NCI-H510A (cell line): ENCODE measurements at places on chromosomes 11 and 22.

GRCh38 chr11:69650081-69650831 is 9.3 kb downstream of the CCND1 start:
- DNase-seq = no peak

GRCh38 chr11:27471589-27472397 is 797 bp downstream of the LGR4 start:
- DNase-seq = peak; percentile 10

DNA sequence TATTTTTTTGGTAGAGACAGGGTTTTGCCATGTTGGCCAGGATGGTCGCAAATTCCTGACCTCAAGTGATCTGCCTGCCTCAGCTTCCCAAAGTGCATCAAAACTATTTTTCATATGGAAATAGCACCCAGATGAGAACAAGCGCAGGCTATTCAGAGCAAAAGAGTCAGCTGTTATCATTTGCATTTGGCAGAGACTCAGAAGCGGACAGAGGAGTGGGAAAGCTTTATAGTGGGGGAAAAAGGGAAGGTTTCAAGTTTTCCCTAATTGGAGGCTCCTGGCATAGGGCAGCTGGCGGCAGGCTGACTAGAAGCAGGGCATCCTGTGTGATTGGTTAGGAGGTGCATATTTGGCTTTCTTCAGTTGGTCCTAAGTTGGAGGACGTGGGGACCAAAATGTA is 20.2 kb downstream of the ATG13 start:
- no peak for DNase-seq

DNA sequence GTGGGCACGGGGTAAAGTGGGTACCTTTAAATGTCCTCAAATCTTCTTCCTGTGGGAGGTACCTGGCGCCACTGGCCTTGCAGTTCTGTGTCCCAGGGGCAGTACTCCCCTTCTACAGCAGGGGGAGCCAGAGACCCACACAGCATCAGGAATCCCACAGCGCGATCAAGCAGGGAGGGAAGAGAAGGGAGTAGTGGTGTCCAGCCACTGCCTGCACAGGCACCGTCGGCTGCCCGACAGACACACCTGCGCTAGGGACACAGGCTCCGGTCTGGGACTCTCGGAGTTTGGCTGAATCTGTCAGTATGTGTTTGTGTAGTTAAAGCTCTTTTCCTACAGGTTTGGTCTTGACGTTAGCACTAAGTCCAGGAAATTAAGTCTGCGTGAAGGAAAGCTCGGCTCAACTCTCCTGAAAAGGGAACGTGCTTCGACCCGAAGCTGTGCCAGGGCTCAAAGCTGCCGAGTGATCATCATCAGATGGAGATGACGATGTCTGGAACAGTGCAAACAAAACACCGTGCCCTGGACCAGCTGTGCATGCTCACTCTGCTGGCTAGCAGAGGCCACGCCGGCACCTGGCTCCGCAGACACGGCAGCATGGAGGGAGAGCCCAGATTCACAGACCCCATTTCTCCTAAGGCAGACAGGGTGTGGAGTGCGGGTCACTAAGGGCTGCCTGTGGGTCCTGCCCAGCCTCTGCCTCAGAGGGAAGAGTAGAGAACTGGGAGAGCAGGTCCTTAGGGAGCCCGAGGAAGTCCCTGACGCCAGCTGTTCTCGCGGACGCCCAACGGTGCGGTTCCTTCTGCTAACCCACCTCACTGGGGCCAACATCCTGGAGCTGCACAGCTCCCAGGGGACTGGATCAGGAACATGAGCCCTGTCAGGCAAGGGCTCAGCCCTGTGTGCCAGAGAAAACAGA is 56.0 kb upstream of the BID start:
- peak; percentile 70 for DNase-seq

- DNase-seq = no peak
These were observed 9.0 kb downstream of the OR51S1 start for GRCh38 chr11:4839851-4840549.

- no peak for DNase-seq
These were observed 380 bp upstream of the TTC17 start for GRCh38 chr11:43358279-43358800.

GRCh38 chr11:92458486-92458885 is 233.9 kb downstream of the FAT3 start:
- DNase-seq = no peak

DNA sequence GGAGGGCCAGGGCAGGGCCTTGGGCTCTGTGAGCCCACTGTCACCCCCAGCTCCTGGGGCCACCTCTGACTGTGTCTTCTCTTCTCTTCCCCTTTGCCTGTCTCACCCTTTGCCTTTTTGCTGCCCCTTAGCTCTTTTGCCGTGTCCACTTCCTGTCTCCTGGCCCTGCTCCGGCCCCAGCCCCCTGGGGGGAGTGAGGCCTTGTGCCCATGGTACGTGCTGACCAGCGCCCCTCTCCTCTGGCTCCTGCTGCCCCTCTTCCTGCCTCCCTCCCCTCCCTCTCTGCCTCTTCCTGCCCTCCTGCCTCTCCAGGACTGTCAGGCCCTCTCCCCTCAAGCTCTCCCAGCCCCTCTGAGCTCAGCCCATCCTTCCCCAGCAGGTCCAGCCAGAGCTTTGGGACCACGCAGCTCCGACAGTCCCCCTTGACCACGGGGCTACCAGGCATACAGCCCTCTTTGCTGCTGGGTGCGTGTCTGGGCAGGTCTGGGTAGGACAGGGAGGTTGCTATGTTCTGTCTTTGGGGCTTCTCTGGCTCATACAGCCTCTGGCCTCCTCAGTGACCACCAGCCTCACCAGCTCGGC is 11.7 kb downstream of the TMEM258 start:
- DNase-seq = no peak

DNA sequence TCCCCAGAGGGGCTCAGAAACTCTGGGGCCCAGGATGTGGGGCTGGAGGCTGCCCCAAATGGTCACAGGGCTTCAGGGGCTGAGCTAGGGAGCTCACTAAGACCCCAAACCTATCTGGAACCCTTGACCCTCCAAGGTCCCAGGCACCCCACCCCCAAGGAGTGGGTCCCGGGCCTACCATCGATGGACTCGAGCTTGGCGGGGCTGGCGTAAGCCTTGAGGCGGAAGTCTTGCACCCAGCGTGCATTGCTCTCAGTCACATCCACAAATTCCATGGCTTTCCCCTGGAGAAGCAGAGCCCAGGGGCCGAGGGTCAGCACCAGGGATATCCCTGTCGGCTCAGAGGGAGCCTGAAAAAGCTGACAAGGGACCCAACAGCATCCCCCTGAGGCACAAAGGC is 3.5 kb downstream of the GATD1 start:
- no peak for DNase-seq

GRCh38 chr22:41664490-41664889 is 24.2 kb downstream of the SNU13 start:
- DNase-seq = no peak

DNA sequence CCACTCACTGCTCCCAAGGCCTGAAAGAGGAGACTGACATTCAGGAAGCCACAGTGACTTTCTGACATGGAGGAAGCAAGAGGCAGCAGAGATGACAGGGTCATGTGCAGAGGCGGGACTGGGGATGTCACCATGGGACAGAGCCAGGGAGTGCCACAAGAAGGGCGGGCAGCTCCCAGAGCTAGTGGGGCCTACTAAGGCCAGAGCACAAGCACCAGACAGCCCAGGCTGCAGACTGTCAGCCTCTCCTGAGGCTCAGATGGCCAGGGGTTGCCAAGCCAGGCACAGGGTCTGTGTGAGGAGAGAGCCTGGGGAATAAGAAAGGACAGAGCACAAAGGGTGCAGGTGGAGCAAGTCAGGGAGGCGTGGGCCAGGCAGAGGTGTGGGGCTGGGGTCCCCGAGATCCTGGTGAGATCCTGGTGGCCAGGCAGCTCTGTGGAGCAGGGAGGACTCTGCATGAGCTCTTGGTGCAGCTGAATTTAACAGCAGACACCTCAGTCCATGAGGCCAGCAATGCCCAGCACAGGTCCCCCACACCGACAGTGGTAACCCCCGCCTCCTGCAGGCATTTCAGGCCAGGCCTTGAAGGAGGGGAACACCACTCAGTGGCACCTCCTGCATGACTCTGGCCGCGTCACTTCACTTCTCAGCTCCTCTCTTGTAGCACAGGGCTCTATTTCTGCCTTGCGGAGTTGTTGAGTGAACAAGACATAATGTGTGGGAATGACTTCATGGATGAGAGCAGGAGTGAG is 52.3 kb downstream of the SGSM3 start:
- DNase-seq = no peak

DNA sequence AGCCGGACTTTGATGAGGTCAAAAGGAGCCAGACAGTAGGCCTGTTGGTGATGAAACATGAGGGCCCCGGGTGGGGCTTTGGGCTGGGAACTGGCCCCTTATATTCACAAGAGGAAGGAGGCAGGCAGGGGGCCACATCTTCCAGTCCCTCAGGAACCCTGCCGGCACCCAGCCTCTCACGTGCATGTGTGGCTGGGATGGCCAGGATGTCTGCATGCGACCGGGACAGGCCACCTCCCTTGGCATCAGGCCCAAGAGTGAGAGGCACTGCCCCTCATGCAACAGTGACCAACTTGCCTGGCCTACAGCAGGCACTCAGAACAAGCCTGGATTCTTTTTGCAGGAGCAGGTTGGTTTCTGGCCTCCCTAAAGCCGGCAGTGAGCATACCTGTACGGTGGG is 5.4 kb downstream of the SLC25A45 start:
- no peak for DNase-seq

DNA sequence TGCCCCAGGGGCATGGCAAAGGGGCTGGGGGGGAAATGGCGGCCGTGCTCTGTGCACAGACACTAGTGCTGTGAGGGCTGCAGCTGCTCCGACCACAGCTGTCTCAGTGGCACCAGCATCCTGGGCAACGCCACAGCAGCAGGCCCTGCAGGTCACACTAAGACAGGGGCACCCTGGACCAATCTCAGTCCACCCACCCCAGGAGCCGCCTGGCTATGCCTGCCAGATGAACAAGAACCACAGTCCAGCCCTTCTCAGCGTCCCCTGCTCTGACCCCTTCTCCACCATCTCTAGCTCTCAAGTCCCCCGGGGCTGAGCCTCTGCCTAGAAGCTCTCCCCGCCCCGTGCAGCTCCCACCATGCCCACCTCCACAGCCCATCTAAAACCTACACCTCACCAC is 16.5 kb downstream of the TUBGCP6 start:
- DNase-seq = no peak

DNA sequence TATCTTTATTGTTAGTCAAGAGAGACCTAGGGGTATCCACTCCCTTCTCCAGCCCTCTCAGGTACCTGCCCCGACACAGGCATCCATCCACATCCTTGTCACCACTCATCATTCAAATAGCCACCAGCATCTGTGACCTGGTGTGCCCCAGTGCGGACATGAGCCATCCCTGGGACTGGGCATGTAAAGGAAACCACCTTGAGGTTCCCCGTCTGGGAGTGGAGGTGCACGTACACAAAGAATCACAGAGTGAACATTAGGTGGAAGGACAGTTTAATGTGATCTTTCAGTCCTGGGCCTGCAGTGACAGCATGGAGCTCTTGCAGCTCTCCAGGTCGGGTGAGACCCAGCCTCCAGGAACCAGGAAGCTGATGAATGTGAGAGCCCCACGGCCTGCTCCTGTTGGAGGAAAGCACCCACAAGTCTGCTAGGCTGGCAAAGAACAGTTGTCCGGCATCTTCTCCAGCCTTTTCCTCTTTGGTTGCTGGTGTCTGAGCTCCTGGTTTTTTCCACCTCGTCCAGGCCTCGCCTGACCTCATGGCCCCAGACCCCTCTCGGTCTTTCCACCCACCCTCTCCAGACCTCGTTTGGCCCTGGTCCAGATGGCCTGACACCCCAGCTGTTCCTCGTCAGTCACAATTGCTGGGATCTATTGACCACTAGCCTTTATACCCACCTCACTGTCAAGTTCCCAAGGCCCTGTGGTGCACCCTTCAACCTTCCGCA is 16.5 kb downstream of the PSMD13 start:
- DNase-seq = no peak

GRCh38 chr22:28230671-28231070 is 311.6 kb upstream of the PITPNB start:
- no peak for DNase-seq

- no peak for DNase-seq
These were observed 194.6 kb downstream of the INSC start for GRCh38 chr11:15309296-15309695.

GRCh38 chr11:78203184-78203583 is 14.5 kb downstream of the USP35 start:
- DNase-seq = no peak

- no peak for DNase-seq
These were observed 1154.6 kb downstream of the JRKL start for GRCh38 chr11:97544431-97544830.

DNA sequence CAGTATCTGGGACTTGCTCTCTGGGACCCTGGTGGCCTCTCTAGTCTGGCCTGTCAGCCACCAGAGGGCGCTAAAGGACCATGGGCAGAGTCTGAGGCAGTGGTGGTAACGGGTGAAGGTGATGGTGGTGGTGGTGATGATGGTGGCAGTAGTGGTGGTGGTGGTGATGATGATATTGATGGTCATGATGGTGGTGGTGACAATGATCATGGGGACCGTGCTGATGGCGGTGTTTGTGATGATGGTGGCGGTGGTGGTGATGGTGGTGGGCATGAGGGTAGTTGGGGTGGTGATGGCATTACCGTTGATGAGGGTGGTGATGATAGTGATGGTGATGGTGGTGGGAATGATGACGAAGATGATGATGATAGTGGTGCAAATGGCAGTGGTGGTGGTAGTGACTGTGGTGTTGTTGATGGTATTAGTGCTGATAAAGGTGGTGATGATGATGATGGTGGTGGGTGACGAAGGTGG is 16.0 kb downstream of the TRPM5 start:
- no peak for DNase-seq

GRCh38 chr22:19629720-19630419 is 84.4 kb upstream of the SEPTIN5 start:
- DNase-seq = no peak

DNA sequence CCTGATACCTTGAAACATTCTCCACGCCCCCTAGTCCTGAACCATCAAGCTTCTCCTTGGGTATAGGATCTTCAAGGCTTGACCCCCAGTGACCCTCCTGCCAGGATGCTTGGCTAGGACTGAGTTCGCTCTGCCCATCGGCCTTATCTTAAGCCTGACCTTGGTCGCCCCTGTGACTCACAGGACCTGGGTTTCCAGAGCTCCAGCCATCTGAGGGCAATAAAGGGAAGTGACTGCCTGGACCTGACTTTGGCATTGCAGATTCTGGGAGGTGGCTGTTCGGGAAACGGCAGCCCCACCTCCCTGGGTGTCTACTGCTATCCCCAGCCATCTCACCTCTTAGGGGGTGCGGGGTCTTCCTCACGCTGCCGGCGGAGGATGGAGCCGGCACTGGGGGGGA is 15.4 kb downstream of the CARD10 start:
- no peak for DNase-seq

DNA sequence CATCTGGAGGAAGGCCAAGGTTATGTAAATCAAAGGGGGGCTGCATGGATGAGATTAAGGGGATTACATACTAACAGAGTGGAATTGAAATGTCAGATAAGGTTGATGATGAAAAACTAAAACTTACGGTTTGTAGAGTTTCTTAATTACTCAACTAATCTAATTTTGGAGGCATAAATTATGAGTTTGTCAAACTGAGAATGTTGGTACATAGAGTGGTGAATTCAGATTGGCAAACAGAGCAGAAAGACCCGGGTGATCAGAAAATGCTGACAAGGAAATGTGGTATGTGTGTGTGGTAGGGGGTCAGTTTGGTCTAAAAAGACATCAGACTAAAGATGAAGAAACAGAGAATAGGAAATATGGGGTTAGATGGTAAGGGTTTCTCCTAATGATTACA is 11.0 kb downstream of the MS4A6E start:
- no peak for DNase-seq
